ENCODE measurements at places on chromosomes 3 and 15.

GRCh38 chr3:54283470-54283869 lies 161.1 kb downstream of the CACNA2D3 start:
- DNase-seq, result no peak

DNA sequence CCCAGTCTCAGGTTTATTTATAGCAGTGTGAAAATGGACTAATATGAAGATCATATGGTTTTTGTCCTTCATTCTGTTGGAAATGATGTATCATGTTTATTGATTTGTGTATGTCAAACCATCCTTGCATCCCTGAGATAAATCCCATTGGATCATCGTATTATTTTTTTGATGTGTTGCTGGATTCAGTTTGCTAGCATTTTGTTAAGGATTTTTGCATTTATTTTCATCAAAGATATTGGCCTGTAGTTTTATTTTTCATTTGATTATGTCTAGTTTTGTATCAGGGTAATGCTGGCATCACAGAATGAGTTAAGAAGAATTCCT lies 34.3 kb downstream of the FAIM start:
- no peak for DNase-seq

DNA sequence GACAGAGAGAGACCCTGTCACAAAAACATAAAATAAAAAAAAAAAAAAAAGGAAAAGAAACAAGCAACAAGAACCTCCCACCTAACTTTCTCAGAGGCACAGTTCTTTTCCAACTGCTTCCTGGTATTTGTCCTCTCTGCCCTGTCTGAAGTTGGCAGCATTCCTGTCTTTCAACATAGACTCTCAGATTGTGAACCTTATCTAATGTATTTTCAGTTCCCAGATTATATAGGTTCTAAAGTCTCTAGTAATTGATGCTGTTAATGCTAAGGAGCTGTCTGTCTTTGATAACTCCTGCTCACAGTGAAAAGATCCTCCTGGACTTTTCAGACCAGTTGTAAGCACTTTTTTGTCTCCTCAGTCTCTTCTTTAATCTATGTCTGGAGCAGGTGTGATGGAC lies 199.5 kb upstream of the P2RY1 start:
- no peak for DNase-seq

- DNase-seq, result no peak
These were observed 176.3 kb downstream of the ATP10A start for GRCh38 chr15:25686780-25687179.

GRCh38 chr3:187291001-187291511 lies 481 bp downstream of the MASP1 start:
- no peak for DNase-seq

- no peak for DNase-seq
These were observed 28.7 kb downstream of the TRIM69 start for GRCh38 chr15:44765036-44765435.

GRCh38 chr3:23697416-23697815 lies 108.3 kb upstream of the UBE2E1 start:
- no peak for DNase-seq

GRCh38 chr3:4722103-4722502 lies 229.0 kb downstream of the ITPR1 start:
- DNase-seq, result no peak

- no peak for DNase-seq
These were observed 960 bp downstream of the MFN1 start for GRCh38 chr3:179348325-179349013.

DNA sequence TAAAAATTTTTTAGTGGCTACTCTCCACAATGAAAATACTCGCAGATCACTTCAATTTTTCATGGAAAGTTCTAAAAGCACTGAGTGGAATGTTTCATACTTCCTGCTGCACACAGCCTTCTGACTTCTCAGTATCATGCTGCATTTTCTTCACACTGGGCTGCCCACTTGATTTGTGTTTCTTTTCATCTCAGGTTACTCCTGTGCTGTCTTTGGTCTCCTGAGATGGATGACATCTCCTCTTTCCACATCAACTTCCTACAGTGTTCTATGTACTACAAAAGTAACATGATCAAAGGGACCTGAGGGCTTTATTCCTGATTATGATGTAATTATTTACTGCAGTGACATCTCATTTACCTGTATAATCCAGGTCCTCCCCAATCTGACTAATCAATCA lies 927.7 kb downstream of the ROBO2 start:
- DNase-seq, result no peak

DNA sequence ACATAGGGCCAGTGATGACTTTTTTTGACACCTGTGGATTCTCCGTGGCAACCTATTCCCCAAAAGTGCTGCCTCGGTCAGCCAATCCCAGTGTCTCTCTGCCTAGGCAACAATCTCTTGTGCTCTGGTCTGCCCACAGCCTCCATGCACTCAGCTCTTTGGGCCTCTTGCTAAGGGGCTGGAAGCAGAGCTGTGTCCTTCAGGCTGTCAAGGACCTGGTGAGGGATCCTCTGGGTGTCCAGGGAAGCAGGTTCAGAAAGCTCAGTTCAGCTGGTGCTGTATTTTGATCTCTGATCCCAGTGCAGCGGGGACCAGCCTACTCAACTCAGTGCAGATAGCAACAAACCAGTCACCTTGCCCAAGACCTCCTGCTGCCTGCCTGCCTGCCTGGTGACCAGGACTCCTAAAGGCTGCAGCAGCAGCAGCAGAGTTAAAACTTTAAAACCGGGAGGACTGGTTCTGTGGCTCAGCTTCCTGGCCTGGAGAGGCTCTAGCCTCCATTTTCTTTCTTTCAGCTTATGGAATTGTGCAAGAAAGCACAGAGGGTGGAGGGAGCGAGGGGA lies 6.2 kb downstream of the PAK6 start:
- DNase-seq, result no peak

- DNase-seq, result no peak
These were observed 59.1 kb upstream of the NEDD4 start for GRCh38 chr15:56052395-56053045.

DNA sequence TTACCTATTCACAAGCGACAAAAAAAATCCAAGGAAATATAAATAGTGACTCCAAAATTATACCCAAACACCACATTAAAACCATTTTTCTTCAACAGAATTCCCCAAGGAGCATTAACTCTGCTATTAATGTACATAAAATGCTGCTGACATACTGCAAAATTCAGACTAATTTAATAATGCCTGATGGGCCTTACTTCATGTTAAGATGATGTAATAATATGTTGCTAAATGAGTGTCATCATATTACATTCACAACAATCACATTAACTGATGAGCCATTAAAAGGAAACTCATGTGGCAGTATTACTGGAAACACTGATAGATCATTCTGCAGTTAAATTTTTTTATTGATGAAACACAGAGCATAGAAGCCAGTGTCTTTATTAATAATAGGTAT lies 204.9 kb upstream of the CGNL1 start:
- DNase-seq, result no peak

- DNase-seq, result no peak
These were observed 36.0 kb downstream of the NECTIN3 start for GRCh38 chr3:111107662-111108035.

DNA sequence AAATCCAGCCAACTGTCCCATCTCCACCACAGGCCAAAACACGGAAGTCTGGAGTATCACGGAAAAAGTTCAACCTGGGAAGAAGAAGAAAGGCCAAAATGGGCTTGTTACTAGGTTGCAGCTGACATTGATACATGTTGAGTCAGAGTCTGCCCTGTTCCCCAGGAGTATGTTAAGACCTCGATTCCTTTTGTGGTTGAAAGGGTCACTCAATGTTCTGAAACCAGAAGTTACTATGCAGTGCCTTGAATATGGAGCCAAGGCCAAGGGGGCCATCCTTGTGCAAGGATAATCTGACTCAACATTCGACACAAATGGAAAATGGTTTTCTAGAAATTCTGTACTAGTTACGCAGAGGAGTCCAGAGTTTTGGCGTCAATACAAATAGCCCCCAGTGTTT lies 104.2 kb downstream of the DGKG start:
- DNase-seq, result no peak

- no peak for DNase-seq
These were observed 55.4 kb downstream of the DCBLD2 start for GRCh38 chr3:98846101-98846500.

- no peak for DNase-seq
These were observed 15.6 kb upstream of the CYFIP1 start for GRCh38 chr15:22995795-22996194.

GRCh38 chr3:24958910-24959447 lies 464.3 kb upstream of the THRB start:
- DNase-seq, result no peak

Measured in stimulated activated CD4-positive, alpha-beta T cell treated with anti-CD3 and anti-CD28 coated beads, Interleukin-1b, Interleukin-23, amount 100 ng/mL, for 1 hour (primary cell).